ENCODE measurements at places on chromosomes 4 and X.

DNA sequence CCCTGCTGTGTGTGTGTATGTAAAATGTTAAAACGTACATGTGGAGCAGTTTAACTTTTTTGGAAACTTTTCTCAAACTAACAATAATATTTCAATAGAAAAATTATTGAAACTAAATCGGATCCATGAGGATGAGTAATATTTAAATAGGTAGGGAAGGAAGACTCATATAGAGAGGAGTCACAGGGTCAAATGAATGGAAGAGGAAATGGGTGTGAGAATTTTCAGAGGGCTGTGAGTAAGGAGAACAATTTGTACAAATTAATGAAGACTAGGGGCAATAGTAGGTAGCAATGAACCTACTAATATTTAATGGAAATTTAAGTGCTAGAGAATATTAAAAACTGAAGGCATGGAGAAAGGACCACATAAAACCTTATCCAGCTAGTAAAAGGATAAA lies 290.7 kb upstream of the PCDH18 start:
- no peak for DNase-seq

- DNase-seq = no peak
These were observed 538.2 kb downstream of the INPP4B start for GRCh38 chr4:142307857-142308256.

DNA sequence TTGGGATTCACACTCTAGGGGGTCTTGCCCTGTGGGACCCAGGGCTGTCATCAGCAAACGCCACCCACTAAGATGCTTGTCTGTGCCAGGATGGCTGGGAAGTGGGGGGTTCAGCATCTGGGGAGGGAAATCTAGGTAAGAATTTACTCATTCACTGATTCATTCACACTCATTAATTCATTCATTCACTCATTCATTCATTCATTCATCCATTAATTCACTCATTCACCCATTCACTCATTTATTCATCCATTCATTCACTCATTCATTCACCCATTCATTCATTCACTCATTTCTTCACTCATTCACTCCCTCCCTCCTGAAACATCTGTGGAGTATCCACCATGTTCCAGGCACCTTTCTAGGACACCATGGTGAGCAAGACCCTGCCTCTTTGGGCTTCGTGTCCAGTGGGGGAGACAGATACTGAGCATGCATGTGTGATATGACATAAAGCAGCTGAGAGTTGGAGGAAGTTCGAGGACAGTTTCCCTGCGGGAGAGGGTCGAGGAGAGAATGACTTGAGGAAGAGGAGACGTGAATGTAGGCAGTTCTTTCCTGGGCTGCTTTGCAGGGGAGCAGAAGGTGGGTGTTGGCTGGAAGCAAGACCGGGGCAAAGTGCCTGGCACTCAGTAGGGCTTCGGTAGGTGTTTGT lies 90.6 kb downstream of the SORCS2 start:
- no peak for DNase-seq

GRCh38 chrX:16992951-16993350 lies 46.5 kb downstream of the REPS2 start:
- no peak for DNase-seq

DNA sequence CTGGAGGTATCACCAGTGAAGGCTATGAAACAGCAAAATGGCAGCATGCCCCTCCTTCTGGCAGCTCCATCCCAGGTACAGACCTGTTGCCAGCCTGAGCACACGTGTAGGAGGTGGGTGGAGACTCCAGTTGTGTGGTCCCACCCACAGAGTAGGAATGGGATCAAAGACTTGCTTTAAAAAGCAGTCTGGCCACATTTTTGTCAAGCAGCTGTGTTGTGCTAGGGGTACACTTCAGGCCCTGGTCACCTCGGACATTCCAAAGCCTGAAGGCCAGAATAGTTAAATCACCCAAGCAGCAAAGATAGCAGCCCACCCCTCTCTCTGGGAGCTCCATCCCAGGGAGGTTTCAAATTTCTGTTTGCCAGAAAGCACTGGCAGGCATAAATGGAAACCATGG lies 20.3 kb upstream of the AMBN start:
- DNase-seq = no peak

GRCh38 chrX:52556741-52557140 lies 39.9 kb upstream of the XAGE1B start:
- DNase-seq = no peak

DNA sequence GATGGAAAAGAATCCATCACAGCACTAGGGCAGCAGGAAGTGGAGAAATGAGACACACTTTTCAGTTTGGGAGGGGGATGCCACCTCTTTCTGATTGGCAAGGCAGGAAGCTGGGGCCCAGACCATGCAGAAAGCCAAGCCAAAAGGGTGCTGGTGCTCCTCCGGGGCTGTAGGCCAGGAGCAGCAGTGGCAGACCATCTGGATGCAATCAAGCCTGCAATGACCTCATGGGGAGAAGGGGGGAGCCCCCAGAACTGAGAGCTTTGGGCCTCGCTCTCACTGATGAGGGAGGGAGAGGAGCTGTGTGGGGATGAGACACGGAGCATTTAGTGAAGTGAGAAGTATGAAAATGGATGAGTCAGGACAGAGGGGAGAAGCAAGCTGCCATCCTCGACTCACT lies 141.3 kb upstream of the NALF2 start:
- peak; percentile 76 for DNase-seq

DNA sequence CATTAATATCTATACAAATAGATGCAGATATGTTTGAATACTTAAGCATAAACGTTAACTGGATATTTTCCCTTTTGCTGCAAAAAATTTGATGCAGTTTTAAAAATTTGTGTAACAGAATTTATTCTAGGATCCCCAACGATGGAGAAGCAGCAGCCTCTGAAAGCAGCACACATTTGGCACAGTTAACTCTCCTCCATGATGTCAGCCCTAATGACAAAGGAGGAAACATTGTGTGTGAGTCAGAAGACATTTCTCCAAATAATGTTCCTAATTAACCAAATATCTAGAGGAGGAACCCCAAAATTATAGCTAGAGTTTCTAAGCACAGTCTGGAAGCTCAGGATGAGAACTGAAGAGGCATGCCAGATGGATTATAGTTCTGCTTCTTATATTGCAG lies 281.9 kb upstream of the MAD2L1 start:
- DNase-seq = no peak

- DNase-seq = no peak
These were observed 31.9 kb downstream of the DTHD1 start for GRCh38 chr4:36313301-36313700.

DNA sequence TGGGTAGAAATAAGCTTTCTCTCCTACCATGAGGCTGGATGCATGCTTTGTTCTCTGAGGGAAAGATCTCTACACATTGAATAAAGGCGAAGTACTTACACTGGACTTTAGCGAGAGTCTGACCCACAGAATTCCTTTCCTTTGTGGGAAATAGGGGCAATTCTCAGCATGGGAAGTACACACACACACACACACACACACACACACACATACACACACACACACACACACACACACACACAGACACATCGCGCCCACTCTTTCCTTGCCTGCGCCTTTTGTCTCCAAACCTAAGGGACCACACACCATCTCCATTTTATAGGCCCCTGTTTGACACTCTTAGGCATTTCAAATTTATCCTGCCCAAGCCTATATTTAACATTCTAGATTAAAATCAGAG lies 83.8 kb downstream of the LUZP4 start:
- DNase-seq = no peak

DNA sequence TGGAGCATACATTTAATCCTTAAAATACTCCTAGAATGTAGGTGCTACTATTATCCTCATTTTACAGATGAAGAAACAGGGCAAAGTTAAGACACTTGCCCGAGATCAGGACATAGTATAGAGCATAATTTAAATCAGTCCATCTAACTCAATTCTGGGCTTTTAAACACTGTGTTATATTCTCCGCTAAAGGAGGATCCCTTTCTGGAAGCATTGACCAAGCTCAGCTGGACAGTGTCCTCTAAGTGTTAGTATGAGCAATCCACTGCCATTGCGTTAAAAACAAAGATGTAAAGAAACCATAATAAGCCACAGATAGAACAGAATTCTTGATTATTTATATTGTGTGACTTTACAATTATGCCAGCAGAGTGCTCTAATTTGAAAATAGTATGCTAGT lies 207.0 kb downstream of the ARHGAP24 start:
- no peak for DNase-seq

GRCh38 chr4:20394512-20394911 lies 142.8 kb downstream of the SLIT2 start:
- no peak for DNase-seq

GRCh38 chr4:164904941-164905340 lies 28.0 kb downstream of the APELA start:
- DNase-seq = no peak

GRCh38 chr4:81003597-81004111 lies 26.9 kb upstream of the BMP3 start:
- no peak for DNase-seq

DNA sequence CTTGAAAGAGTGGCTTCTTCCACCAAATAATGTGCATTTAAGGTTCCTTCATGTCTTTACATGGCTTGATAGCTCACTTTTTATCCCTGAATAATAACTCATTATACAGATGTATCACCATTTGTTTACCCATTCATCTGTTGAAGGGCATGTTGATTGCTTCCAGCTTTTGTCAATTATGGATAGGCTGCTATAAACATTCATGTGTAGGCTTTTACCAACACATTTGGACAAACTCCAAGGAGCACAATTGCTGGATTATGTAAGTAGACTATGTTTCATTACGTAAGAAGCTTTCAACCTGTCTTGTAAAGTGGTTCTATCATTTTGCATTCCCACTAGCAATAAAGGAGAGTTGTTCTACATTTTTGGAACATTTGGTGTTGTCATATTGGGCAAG lies 2637.0 kb downstream of the PCDH7 start:
- no peak for DNase-seq

- DNase-seq = no peak
These were observed 667.5 kb upstream of the MAGEB2 start for GRCh38 chrX:29547877-29548276.

DNA sequence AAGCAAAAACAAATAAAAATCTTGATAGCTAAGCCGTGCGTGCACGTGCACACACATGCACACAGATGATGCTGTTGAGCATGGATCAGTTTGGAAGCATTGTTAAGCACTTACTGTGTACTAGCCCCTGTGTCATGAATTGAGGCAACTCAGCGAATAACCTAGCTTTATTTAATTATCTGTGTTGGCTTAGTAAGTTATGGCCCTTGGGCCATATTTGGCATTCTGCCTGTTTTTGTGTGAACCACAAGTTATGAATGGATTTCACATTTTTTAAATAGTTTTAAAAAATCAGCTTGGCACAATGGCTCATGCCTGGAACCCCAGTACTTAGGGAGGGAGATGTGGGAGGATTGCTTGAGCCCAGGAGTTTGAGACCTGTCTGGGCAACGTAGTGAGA lies 113.6 kb upstream of the CBLL2 start:
- peak; percentile 55 for DNase-seq

GRCh38 chrX:132480581-132481203 lies 8.1 kb downstream of the MBNL3 start:
- DNase-seq = peak; percentile 80

- no peak for DNase-seq
These were observed 98.3 kb downstream of the NFKB1 start for GRCh38 chr4:102599455-102599854.

GRCh38 chr4:89716893-89717292 lies 120.1 kb downstream of the SNCA start:
- no peak for DNase-seq

- no peak for DNase-seq
These were observed 135.9 kb upstream of the ARHGEF9 start for GRCh38 chrX:63920875-63921274.

DNA sequence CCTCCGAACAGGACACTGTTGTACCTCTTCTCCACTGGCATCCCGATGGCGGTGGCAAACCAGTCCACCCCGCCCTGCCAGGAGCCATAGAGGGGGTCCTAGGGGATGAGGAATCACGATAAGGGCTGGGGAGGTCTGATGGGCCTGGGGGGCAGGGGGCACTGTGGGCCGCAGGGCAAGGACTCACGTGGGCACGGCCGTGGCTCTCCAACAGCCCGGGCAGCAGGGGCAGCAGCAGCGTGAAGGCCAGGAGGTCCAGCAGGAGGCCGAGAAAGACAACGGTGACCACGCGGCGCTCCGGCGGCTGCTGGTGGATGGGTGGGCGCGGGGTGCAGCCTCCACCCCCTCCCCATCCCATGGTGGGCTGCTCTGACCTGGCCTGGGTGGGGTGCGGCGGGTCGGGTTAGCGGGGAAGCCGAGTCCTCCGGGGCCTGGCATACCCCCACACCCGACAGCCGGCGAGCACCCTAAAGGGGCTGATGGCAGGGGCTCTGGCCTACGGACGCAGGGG lies 29.6 kb downstream of the NOP14 start:
- DNase-seq = no peak

- DNase-seq = no peak
These were observed 2.3 kb upstream of the CYTL1 start for GRCh38 chr4:5021546-5021945.

- DNase-seq = no peak
These were observed 282.7 kb upstream of the TAPT1 start for GRCh38 chr4:16508968-16509367.

- DNase-seq = no peak
These were observed 98.5 kb upstream of the MAP3K15 start for GRCh38 chrX:19613645-19614323.

GRCh38 chr4:39563346-39563847 lies 36.2 kb upstream of the UGDH start:
- DNase-seq = no peak

- no peak for DNase-seq
These were observed 7.5 kb upstream of the CDKL2 start for GRCh38 chr4:75637827-75638226.

GRCh38 chr4:87236861-87237260 lies 16.4 kb upstream of the KLHL8 start:
- no peak for DNase-seq

DNA sequence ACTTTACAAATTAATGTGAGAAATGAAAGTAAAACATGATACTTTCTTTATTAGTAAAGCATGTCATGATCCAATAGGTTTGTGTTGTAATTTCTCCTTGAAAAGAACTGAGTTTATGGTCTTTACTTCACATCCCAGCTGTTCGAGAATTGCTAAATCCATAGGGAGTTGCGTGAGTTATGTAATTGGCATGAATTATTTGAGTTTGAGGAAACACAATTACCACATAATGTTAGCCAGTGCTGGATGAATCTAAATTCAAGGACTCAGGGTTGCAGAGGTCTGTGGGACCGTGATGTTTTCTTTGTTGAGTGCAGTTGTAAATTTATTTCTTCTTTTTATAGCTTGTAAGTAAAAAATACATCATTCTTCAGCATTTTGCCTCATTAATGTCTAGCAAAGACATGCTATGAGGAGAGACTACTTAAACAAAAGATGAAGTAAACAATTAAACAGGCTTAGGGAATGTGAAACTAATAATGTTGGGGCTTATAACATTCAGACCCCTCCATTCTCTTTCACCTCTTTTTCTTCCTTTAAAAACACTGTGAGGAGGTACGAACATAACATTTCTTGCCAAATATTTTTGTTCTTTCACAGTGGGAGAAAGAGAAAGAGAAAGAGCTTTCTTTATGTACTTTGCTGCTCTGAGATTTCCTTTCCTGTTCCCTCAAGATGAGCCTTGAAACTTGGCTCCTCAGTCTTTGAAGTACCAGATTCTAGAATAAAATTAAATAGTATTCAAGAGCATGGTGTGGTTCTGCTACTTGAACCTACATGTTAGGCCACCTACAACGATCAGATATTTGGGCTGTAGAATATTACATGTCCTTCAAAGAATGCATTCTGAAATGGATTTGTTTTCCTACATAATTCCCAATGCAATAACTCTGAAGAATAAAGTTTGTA lies 159.6 kb upstream of the ANK2 start:
- peak; percentile 94 for DNase-seq

Measured in fibroblast of skin of left quadriceps (primary cell).